ENCODE measurements at places on chromosomes 5 and 9. TPM values are rescaled to one million over a fixed set of nuclear protein-coding genes. Genes with fewer than 3 reads are reported as not detected.

PCDHGA6 gene
- total RNA-seq, result 1.2 TPM

SLC34A3 gene
- total RNA-seq, result not detected

NRG2 gene
- 0.51 TPM for total RNA-seq

REEP2 gene
- total RNA-seq, result 1.6 TPM

FAM174A gene
- total RNA-seq, result 16.6 TPM

GFRA3 gene
- total RNA-seq, result not detected

KIF4B gene
- total RNA-seq, result 0.26 TPM
